ENCODE measurements at places on chromosomes 2 and 18.

- DNase-seq = no peak
Measured at GRCh38 chr2:184504252-184504651, 94.1 kb upstream of the ZNF804A start.

GRCh38 chr2:134220344-134220974 lies 33.4 kb upstream of the MGAT5 start:
- no peak for DNase-seq

DNA sequence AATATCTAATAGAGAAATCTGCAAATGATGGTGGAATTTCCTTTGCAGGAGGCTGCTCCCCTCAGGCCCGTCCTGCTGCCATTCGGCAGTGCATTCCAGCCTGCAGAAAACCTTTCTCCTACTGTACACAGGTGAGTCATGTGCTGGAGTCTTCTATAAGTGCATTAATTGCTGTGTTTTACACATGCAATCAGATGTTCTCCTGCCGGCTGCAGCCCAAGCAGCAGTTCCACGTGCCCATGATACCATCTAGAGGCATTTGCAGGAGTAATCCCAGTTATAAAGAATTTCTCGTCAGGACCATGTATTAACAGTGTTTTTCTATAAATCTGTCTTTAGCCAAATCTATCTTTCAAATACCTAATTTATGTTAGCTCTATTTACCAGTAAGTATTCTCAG lies 304.7 kb upstream of the HNMT start:
- DNase-seq = peak; percentile 10

DNA sequence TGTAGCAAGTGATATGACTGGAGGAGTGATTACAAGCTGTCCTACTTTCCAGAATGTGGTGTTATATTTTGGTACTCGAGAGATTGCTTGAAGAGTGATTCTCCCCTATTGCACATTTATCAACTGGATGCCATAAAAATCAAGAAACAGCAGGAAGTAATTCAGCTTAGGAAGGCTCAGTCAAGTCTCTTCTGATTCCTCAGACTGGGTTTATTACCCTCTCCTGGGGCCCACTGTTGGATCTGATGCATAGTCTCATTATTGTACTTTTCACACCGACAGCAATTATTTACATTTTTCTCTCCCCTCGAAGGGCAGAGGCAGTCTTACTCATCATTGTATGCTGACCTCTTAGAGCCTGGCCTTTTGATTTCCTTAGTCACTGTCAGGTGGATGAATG lies 9.3 kb downstream of the NOSTRIN start:
- DNase-seq = no peak
